Suprapubic skin (tissue), 4 donors: ENCODE measurements at places on chromosomes 13 and 19. TPM values are rescaled to one million over a fixed set of nuclear protein-coding genes. Genes with fewer than 3 reads are reported as not detected.

The CIRBP gene
- 417 TPM for total RNA-seq

The TBC1D4 gene
- 110 TPM for total RNA-seq

The FFAR2 gene
- total RNA-seq = 0.64 TPM

The CEP89 gene
- 11.7 TPM for total RNA-seq

The ZNF444 gene
- 24.9 TPM for total RNA-seq

The EPSTI1 gene
- total RNA-seq = 0.53 TPM

The RRAS gene
- 15.8 TPM for total RNA-seq

The ARHGEF18 gene
- 31.3 TPM for total RNA-seq

The PLA2G4C gene
- 6.1 TPM for total RNA-seq

The CERS1 gene
- total RNA-seq = 0.68 TPM

The TMC4 gene
- 3.4 TPM for total RNA-seq

The OR10H4 gene
- not detected for total RNA-seq

The SIGLEC9 gene
- not detected for total RNA-seq

The DACH1 gene
- 1.0 TPM for total RNA-seq

The NOVA2 gene
- 0.30 TPM for total RNA-seq

The SIGLEC8 gene
- total RNA-seq = not detected

The LCP1 gene
- 16.1 TPM for total RNA-seq

The FPR3 gene
- 2.3 TPM for total RNA-seq

The IFNL3 gene
- total RNA-seq = not detected

The CACNG6 gene
- not detected for total RNA-seq
